ENCODE measurements at places on chromosomes 11 and 22. TPM values are rescaled to one million over a fixed set of nuclear protein-coding genes. Genes with fewer than 3 reads are reported as not detected.

The AQP11 gene
- 2.1 TPM for total RNA-seq

The BSX gene
- not detected for total RNA-seq

The PLEKHA7 gene
- 15.6 TPM for total RNA-seq

The SPTBN2 gene
- total RNA-seq: 34.1 TPM

The PLAAT5 gene
- total RNA-seq: 0.77 TPM

The ENTHD1 gene
- total RNA-seq: not detected

Data from neural crest cell (in vitro differentiated cells).